ENCODE measurements at places on chromosomes 13 and 19. TPM values are rescaled to one million over a fixed set of nuclear protein-coding genes. Genes with fewer than 3 reads are reported as not detected.
A peak's percentile ranks its signal among the peaks of the same experiment; 100 is the strongest.

- H3K4me3 ChIP-seq, result no peak overlapping the region
- no peaks in the 10 kb centered on the region for H3K36me3 ChIP-seq
- no peaks in the 10 kb centered on the region for H3K27me3 ChIP-seq
- peaks cover 39% of the 10 kb centered on the region for H3K4me1 ChIP-seq
- DNase-seq, result no peak
- H3K27ac ChIP-seq, result no peak overlapping the region
Measured at GRCh38 chr13:48410199-48410598, 2.7 kb downstream of the LPAR6 start.

DNA sequence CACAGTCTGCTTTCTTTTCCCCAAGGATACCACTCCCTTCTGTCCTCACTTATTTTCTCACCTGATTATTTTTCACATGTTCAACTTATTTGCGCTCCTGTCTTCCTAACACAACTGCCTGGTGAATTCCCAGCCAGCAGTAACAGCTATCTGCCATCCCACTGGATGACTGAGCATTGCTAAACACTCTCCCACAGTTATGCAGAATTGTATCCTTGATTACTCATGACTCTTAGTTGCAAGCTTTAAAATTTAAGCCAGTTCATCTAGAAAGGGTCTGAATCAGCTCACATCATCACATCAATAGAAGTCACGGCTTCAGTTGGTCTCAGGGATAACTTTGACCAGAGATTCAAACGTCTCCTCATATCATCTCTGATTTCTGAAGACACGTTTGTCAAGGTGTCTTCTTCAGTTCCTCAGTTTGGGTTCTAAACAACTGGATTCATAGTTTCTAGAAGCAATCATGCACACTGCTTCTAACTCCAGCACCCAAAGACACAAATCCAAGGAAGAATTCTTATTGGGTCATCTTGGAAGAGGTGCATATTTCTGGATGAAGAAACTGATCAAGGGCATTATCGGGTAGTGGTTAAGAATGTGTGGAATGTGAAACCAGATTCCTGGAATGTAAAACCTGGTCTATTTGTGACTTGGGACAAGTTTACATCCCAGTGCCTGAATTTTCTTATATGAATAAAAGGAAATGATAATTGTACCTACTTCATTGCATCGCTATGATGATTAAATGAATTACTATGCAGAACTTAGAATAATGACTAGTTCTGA, 13.9 kb upstream of the DACH1 start:
- no peaks in the 10 kb centered on the region for H3K27me3 ChIP-seq
- DNase-seq, result no peak
- no peak overlapping the region for H3K27ac ChIP-seq
- no peaks in the 10 kb centered on the region for H3K36me3 ChIP-seq

GRCh38 chr13:57996717-57997116, 365.2 kb downstream of the PCDH17 start:
- H3K4me1 ChIP-seq, result no peaks in the 10 kb centered on the region
- no peak for DNase-seq
- no peak overlapping the region for H3K4me3 ChIP-seq
- no peaks in the 10 kb centered on the region for H3K27me3 ChIP-seq
- no peaks in the 10 kb centered on the region for H3K36me3 ChIP-seq
- H3K27ac ChIP-seq, result no peak overlapping the region

DNA sequence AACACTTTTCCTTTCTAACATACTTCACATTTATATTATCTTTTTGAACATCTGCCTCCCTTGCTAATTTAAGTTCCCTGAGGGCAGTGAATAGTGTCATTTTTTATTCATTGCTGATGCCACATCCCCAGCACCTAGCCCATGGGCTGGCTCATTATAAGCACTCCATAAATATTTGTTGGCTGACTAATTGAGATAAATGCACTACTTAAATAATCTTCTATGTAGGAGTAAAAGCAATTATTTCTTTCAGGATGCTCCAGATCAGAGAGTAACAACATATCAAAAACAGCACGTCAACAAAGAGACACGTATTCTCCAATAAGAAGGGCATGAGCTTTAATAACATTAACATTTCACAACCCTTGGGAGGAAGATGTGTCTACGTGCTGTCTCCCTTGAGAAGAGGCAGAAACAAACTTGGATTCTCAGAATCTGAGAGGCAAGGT, 228.2 kb downstream of the LHFPL6 start:
- DNase-seq, result no peak
- no peak overlapping the region for H3K4me3 ChIP-seq
- no peaks in the 10 kb centered on the region for H3K36me3 ChIP-seq
- no peak overlapping the region for H3K27ac ChIP-seq
- no peaks in the 10 kb centered on the region for H3K27me3 ChIP-seq

GRCh38 chr13:111521030-111521429, 200.6 kb downstream of the TEX29 start:
- H3K27ac ChIP-seq, result no peak overlapping the region
- DNase-seq, result no peak
- no peak overlapping the region for H3K4me3 ChIP-seq
- H3K36me3 ChIP-seq, result no peaks in the 10 kb centered on the region

The ATP4B gene
- total RNA-seq, result not detected

DNA sequence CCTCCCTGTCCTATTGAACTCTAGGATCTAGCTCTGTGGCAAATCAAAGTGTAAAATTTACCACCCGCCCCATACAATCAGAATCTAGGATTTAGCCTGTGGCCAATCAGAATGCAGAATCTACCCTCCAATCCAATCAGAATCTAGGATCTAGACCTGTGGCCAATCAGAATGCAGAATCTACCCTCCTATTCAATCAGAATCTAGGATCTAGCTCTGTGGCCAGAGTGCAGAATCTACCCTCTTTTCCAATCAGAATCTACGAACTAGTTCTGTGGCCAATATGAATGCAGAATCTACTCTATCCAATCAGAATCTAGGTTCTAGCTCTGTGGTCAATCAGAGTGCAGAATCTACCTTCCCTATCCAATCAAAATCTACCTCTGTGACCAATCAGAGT, 25.8 kb downstream of the PRKD2 start:
- H3K27ac ChIP-seq, result no peak overlapping the region
- peaks cover 98% of the 10 kb centered on the region for H3K36me3 ChIP-seq
- H3K4me3 ChIP-seq, result no peak overlapping the region
- no peaks in the 10 kb centered on the region for H3K4me1 ChIP-seq
- no peak for DNase-seq
- no peaks in the 10 kb centered on the region for H3K27me3 ChIP-seq

GRCh38 chr19:10195199-10195519, 406 bp upstream of the DNMT1 start:
- peak overlapping the region; percentile 81 for H3K4me3 ChIP-seq
- H3K36me3 ChIP-seq, result no peaks in the 10 kb centered on the region
- H3K4me1 ChIP-seq, result peaks cover 10% of the 10 kb centered on the region
- no peaks in the 10 kb centered on the region for H3K27me3 ChIP-seq

DNA sequence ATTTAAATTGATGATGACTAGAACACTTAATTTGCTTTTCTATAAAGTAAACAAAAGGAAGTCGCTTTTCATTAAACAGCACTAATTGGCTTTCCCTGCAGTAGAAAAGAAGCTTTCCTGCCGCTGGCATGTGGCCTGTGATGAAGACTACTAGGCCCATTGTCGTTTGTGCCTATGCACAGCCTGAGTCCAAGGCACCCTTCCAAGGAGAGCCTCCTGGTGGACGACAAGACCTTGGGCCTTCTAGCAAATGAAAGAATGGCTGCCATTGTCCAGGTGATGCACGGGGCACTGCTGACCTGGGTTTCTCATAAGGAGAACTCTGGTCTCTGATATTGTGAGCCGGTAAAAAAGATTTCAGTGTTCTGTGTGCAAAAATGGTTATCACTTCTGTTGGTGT, 233.0 kb downstream of the COL4A1 start:
- no peaks in the 10 kb centered on the region for H3K27me3 ChIP-seq
- H3K36me3 ChIP-seq, result no peaks in the 10 kb centered on the region
- H3K27ac ChIP-seq, result no peak overlapping the region
- DNase-seq, result no peak

GRCh38 chr19:46785054-46785979, 3.1 kb downstream of the SLC1A5 start:
- peak overlapping the region; percentile 89 for H3K27ac ChIP-seq
- no peaks in the 10 kb centered on the region for H3K4me1 ChIP-seq
- DNase-seq, result no peak
- H3K4me3 ChIP-seq, result peak overlapping the region; percentile 72
- peaks cover 23% of the 10 kb centered on the region for H3K36me3 ChIP-seq

DNA sequence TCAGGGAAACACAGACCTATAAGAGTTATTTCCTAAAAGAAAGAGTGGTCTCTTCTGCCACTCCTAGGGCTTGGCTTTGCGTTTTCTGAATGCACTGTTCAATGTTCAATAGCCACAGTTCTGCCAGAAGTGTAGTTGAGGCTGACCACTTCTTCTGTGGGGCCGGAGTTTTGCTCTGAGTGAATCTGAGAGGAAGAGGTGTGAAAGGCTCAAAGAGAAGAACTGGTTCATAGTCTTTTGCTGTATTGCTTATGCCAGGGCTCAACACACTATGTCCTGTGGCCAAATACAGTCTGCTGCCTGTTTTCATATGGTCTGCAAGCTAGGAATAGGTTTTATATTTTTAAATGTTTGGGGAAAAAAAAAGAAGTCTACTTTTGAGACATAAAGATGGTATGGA, 128.2 kb downstream of the STOML3 start:
- H3K4me3 ChIP-seq, result no peak overlapping the region
- no peaks in the 10 kb centered on the region for H3K36me3 ChIP-seq

The ALG11 gene
- 30.9 TPM for total RNA-seq
